SK-N-MC (cell line): ENCODE measurements at places on chromosomes 12 and 14.

DNA sequence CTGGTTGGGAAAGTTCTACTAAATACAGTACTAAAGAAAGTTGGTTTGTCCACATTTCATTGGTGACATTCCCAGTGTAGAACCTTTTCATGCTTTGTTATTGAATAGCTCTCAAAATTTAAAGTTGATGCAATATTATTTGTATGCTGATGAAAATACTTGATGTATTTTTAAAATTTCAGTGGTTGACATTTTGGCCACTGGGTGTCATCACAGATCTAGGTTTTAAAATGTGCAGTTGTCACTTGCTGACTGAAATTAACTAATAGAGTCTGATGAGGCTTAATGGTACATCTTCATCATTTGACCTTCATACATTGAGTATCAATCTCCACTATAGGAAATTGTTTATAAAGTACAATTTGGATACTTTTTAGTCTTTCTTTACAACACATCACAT, 37.1 kb downstream of the CMAS start:
- peak; percentile 8 for DNase-seq

DNA sequence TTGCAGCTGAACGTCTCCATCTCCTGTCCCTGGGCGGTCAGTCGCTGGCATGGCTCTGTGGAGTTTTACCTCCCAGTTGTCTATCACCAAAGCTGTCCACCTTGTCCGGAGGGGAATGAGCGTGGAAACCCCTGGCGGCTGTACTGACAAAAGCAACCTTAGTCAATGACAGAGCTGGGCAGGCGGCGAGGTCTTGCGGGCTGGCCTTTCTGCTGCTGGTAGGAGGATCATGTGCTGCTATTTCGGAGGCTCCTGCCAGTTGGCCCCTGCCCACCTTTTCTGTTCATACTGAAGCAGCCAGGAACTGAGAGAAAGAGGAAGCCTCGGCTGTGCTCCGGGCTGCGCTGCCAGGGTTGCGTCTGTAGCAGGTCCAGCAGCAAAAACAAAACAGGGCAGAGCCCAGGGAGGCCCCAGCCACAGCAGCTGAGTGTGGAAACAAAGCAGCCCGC, 57.7 kb downstream of the HMGA2 start:
- no peak for DNase-seq

DNA sequence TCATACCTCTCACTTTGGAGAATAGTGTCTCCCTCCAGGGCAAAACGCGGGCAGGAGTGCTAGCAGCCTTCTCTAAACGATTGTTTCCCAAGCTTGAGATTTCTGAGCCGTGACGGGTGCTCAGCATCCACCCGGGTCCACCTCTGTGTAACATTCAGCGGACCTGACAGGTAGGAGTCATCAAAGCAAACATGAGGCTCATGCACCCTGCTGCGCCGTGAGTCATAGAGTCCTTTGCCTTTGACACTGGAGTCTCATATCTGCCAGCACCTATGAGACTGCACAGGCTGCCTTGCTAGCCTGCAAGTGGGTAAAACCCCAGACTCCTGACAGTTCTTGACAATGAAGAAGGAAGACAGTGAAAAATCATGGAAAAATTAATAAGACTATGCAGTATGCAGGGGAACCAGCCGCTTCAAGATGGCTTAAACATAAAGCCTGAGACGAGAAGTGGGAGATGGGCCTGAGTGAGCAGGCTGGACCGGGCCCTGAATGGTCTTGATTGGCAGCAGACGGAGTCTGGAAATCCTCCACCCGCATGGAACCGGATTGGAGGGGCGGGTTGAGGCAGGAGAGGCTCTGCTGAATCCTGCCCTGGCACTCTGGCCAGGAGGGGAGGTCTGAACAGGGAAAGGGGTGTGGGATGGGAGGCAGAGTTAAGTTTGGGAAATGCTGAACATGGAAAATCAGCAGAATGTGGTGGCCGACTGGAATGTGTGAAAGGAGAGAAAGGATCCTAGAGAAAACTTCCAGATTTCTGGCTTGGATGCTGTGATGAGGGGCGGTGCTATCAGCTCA, 54.2 kb downstream of the LGMN start:
- DNase-seq = no peak

- DNase-seq = no peak
Observed at GRCh38 chr14:59439256-59439965, 25.8 kb downstream of the GPR135 start.
